SK-N-DZ (cell line): ENCODE measurements at places on chromosomes 3 and 15.

- no peak for DNase-seq
Measured at GRCh38 chr3:49413338-49413734, 1.1 kb downstream of the TCTA start.

- no peak for DNase-seq
Measured at GRCh38 chr3:23084367-23084766, 118.8 kb upstream of the UBE2E2 start.

GRCh38 chr3:56960234-56960917 lies 100.1 kb upstream of the SPATA12 start:
- no peak for DNase-seq

DNA sequence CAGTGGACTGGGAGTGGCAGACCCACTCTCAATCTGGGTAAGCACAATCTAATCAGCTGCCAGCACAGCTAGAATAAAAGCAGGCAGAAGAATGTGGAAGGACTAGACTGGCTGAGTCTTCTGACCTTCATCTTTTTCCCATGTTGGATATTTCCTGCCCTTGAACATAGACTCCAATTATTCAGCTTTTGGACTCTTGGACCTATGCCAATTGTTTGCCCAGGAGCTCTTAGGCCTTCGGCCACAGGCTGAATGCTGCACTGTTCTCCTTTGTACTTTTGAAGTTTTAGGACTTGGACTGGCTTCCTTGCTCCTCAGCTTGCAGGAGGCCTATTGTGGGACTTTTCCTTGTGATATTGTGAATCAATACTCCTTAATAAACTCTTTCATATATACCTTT lies 477.7 kb upstream of the ZNF385D start:
- DNase-seq: no peak

- no peak for DNase-seq
Measured at GRCh38 chr3:185421577-185422232, 58.8 kb downstream of the MAP3K13 start.

- no peak for DNase-seq
Measured at GRCh38 chr15:35567392-35567791, 21.4 kb upstream of the DPH6 start.

DNA sequence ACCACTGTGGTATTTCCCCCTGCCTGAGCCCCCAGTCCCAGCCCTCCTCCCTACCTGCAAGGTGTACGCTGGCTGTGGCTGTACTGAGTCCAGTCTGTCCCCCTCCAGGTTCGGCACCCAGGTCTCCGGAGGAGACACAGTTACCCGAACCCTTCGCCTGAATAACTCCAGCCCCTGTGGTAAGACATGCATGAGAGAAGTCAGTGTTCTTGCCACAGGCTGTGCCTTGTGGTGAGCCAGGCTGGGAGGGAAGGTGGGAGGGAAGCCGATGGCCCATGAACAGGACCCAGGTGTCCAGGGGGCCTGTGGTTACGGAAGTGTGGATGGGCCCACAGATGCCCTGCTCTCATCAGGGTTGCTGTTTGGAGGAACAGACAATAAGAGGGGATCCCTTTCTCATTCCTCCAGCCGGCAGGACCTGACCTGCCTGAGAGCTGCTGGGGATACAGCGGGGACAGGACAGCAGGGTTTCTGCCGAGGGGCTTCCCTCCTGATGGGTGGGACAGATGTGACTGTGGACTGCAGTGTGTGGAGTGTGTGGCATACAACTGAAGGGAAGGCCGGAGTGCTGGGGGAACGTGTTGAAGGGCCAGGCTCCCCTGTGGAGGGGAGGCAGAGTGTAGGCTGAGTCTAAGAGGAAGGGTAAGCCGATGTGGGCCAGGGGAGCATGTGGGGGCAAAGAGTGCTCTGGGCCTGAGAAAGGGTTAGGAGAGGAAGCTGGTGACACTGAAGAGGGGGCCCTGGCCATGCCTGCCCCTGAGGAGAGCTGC lies 21.9 kb downstream of the ACAA1 start:
- no peak for DNase-seq
